ENCODE measurements at places on chromosomes 6 and 20.

- no peak for DNase-seq
Observed at GRCh38 chr20:7147220-7147601, 379.7 kb downstream of the BMP2 start.

GRCh38 chr6:25016014-25016720 is 80.4 kb upstream of the RIPOR2 start:
- DNase-seq = no peak

DNA sequence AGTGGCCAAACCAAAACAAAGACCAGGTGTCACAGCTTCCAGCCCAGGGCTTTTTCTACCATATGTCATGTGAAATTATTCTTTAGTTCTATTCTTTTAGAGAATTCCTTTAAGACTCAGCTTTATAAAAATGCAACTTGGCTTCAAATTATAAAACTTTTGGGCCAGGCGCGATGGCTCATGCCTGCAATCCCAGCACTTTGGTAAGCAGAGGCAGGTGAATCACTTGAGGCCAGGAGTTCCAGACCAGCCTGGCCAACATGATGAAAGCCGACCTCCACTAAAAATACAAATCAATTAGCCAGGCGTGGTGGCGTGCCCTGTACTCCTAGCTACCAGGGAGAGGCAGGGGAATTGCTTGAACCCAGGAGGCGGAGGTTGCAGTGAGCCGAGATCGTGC is 210.3 kb upstream of the ARG1 start:
- no peak for DNase-seq

DNA sequence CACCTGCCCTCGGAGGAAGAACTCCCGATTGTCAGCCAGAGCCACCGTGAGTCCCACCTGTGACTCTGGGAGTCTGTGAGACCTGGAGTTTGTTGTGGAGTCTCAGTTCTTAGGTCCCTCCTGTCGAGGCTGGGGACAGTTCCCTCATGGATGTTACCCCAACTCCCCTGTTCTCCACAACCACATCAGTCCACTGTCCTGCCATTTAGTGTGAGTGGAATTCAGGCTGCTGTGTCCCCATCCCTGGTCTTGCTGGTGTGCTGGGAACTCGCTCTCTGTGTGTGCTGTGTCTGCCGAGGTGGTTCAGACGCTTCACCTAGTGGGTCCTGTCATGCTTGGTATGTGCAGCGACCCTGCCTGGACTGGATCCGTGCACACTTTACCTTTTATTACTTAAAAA is 163.2 kb downstream of the DTNBP1 start:
- DNase-seq = no peak

- peak; percentile 27 for DNase-seq
Observed at GRCh38 chr6:13624871-13625288, 9.7 kb downstream of the NOL7 start.

GRCh38 chr6:14699803-14700601 is 545.9 kb upstream of the JARID2 start:
- no peak for DNase-seq

GRCh38 chr6:8437813-8438212 is 2.5 kb upstream of the SLC35B3 start:
- DNase-seq = no peak

DNA sequence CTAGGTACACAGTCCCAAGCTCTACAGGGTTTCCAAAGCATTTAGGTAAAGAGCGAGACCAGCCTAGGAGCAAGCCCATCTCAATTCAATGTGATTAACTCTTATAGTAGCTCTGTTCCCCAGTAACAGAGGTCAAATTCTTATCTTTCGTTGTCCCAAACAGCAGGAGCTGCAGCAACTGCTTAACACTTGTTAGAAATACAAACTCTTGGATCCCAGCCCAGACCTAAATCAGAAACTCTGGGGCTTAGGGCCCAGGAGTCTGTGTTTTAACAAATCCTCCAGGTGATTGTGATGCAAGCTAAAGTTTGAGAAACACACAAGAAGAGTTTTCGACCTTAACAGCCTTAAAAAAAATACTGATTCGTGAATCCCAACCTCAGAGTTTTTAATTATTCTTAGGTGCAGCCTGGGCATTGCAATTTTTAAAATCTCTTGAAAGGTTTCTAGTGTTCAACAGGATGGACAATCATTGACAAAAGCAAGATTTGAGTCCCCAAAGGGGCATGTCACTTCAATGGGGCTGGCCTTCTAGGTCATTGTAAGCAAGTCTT is 127.4 kb upstream of the HCRTR2 start:
- peak; percentile 52 for DNase-seq

GRCh38 chr20:12893653-12894052 is 115.1 kb upstream of the SPTLC3 start:
- no peak for DNase-seq

DNA sequence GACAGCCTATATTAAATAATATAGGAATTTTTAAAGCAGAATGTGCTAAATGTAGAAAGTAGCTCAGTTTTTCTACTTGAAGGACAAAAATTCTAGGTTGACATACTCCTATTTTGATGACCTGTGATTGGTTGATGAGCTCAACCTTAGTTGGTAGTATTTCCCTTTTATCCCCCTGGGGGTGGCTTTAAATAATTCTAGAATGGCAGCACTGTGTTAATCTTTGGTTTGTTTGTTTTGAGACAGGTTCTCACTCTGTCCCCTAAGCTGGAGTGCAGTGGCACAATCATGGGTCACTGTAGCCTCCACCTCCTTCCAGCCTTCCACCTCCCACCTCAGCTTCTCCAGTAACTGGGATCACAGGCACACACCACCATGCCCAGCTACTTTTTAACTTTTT is 29.2 kb downstream of the FARS2 start:
- no peak for DNase-seq

GRCh38 chr6:88538840-88539239 is 372.7 kb upstream of the CNR1 start:
- DNase-seq = no peak

GRCh38 chr6:132130626-132131298 is 179.6 kb upstream of the CCN2 start:
- DNase-seq = no peak

DNA sequence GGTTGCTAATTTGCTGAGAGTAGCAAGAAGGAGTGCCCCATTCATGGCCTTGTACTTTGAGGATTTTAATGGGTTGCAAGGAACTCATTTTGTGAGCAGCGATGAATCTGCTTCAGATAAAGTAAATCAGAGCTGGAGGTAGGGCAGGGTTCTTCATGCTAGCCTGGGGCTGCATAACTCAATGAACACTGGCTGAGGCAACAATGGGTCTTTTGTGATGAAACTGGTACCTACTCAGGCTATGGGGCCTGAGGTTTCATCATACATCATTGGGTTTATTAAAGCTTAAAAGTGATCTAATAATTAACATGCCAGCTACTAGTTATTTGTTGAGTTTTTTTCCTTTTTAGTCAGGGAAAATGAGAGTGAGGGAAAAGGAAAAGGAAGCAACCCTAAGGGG is 106.9 kb downstream of the FAM50B start:
- no peak for DNase-seq

DNA sequence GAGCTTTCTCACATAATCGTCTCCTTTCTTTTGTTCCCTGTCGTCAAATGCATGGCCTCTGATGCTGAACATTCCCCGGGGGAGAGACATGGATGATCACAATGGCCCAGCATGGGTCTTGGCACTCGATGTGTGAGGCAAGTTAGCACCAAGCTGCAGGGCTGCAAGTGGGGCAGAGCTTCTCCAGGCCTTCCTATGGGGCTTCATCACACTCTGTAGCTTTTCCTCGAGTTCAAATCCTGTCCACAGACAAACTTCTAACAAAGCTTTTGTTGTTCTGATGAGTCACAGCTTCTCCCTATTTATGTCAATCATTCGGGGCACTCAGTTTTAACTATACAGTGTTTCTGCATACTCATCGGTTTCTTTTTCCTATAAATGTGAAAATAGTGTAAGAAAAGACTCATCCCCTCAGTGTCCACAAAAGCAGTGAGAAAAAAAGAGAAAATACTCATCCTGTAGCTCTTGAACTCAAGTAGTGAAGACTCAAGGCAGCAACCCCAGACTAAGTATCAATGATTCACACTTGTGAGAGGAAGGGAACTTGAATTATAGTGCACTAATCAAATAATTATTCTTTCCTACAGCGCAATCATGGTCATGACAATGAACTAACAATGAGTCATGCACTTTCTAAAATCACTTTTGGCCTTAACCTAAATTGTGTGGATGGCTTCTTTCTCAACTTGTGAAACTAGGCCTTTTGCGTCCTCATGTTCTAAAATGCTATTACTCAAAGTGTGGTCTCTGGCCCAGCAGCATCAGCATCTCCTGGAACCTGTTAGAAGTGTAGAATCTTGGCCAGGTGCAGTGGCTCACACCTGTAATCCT is 68.4 kb upstream of the NOX3 start:
- no peak for DNase-seq

DNA sequence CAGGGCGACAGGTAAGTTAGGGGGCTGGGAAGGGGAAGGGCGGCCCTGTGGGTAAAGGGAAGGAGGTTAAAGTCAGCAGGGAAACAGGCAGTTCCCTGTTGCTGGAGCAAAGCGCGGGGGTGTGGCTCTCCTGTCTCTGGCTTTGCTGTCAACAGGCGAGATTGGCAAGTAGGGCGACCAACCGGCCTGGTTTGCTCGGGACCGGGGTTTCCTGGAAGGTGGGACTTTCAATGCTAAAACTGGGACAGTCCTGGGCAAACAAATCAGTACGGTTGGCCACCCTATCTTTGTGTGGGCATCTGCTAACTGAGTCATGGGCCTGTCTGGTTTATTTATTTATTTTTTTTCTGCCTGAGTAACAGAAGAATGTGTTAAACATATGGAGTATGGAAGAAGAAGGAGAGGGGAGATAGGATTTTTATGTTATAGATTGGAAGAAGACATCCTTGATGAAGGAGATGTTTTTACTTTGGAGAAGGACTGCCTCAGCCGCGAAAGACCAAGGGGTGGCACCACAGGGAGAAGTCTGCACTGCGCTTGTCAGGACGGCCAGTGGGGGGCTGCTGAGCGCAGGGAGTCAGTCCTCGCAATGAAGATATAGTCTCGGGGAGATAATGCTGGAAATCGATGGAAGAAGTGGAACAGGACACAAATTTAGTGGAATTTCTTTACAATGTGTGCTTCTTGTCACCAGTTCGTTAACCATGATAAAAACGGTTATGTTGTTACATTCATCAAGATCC is 43.4 kb upstream of the ESR1 start:
- peak; percentile 55 for DNase-seq

GRCh38 chr6:149084026-149084425 is 233.5 kb upstream of the TAB2 start:
- DNase-seq = no peak

- no peak for DNase-seq
Observed at GRCh38 chr20:37430778-37431460, 85.0 kb downstream of the SRC start.

DNA sequence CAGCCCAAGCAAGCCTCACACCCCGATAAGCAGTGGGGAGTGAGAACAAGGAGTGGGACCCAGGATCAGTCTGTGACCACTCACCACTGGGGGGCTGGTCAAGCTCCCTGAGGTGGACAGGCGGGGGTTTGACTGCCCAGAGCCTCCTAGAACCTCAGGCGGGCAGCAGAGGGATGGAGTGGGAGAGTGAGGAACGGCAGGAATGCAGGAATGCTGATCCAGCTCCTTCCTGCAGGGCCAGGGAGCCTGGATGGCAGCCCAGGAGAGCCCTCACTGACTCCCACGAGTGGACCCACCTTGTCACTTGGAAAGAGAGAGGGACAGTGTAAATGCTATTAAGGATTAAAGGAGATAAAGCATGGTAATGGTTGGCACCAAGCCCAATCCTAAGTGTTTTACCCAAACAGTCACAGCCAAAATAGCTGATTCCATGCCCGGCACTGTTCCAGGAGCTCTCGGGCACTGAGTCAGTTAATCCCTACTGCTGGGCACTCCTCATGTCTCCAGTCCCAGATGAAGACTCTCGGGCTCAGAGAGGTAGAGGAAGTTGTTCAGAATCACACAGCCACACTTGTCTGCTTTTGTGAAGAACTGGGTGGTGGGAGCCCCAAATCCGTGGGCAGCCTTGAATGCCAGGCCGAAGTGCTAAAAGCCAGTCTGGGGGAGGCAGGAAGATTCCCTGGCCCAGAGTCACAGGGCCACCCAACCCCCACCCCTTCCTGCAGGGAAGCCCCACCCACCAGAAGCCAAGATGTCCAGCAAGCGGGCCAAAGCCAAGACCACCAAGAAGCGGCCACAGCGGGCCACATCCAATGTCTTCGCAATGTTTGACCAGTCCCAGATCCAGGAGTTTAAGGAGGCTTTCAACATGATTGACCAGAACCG is 3.1 kb downstream of the MYL9 start:
- DNase-seq = peak; percentile 18

GRCh38 chr20:62332989-62333819 is 30.4 kb downstream of the ADRM1 start:
- DNase-seq = no peak

GRCh38 chr6:16978686-16979085 is 123.2 kb upstream of the STMND1 start:
- no peak for DNase-seq

DNA sequence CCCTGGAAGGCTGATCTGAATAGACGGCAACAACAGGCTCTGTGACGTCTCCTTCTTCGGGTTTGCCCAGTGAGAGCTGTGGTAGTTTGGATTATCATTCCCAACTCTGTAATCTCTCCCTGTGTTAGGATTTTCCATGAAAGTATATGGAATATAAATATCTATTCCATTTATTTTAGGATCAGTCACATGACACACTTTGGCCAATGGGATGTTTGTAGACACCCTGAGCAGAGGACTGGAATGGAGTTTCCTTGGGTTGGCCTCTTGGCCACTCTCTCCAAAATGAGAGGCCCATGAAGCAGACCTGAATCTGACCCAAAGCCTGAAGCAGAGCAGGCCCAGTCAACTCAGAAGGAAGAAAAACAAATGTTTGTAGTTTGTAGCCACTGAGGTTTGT is 37.2 kb upstream of the UBR2 start:
- DNase-seq = no peak

GRCh38 chr20:43751167-43752050 is 24.6 kb upstream of the GTSF1L start:
- DNase-seq = no peak

DNA sequence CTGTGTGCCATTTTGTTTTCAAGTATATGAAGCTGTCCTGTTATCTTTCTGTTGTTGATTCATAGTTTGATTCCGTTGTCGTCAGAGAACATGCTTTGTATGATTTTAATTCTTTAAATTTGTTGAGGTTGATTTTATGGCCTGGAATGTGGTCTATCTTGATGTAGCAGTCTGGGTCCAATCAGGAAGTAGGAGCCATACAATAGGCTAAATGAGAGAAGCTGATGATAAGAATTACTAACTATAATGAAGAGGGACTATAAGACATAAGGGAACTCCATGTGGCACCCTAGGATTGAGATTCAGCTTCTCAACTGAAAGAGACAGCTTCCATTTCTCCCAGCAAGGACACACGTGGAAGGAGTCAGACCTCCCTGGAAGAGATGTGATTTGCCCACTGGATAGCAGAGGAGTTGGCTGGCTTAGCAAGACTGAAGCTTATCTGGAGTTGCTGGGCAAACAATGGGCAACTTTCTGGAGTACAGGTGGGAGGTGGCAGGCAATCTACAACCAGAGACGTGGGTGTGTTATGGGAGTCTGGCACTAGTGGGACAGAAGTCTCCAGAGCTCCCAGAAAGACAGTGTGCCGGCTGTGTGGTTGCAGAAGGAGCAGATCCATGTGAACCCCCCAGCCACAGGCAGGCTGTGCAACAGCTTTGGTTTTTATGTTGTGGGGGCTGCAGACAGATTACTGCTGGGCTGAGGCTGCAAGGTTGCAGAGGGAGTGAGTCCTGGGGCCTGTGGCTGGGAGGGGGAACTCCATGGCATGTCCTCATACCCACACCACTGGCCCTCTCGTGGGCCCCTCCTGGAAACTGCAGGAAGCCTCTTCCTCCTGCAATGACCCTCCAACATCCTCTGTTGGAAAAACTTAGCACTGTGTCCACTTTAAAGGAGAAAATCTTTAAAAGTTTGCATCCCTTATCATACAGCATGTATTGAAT is 7.1 kb downstream of the ZNF831 start:
- no peak for DNase-seq

All from NCI-H1105 treated with DMSO at 0.1 percent for 48 hours (cell line).